ENCODE measurements at places on chromosomes 16 and 17. TPM values are rescaled to one million over a fixed set of nuclear protein-coding genes. Genes with fewer than 3 reads are reported as not detected.

Gene HOXB13
- total RNA-seq, result not detected

Gene CHST4
- not detected for total RNA-seq

- H3K4me3 ChIP-seq, result no peak overlapping the region
- peaks cover 19% of the 10 kb centered on the region for H3K4me1 ChIP-seq
- H3K27ac ChIP-seq, result no peak overlapping the region
- H3K27me3 ChIP-seq, result no peaks in the 10 kb centered on the region
- no peaks in the 10 kb centered on the region for H3K36me3 ChIP-seq
Observed at GRCh38 chr17:46009681-46010596, 10.9 kb downstream of the STH start.

DNA sequence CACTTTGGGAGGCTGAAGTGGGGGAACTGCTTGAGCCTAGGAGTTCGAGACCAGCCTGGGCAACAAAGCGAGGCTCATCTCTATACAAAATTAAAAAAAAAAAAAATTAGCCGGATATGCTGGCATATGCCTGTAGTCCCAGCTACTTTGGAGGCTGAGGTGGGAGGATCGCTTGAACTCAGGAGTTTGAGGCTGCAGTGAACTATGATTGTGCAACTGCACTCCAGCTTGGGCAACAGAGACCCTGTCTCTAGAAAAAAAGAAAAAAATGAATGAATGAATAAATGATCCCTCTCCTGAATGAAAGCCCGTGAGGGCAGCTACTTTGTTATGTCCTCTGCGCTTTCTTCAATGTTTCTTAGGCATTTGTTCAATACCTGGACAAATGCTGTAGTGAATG is 27.7 kb upstream of the DHX8 start:
- H3K4me3 ChIP-seq, result no peak overlapping the region
- no peak overlapping the region for H3K27ac ChIP-seq
- H3K36me3 ChIP-seq, result no peaks in the 10 kb centered on the region
- H3K4me1 ChIP-seq, result peaks cover 58% of the 10 kb centered on the region
- no peak for DNase-seq

DNA sequence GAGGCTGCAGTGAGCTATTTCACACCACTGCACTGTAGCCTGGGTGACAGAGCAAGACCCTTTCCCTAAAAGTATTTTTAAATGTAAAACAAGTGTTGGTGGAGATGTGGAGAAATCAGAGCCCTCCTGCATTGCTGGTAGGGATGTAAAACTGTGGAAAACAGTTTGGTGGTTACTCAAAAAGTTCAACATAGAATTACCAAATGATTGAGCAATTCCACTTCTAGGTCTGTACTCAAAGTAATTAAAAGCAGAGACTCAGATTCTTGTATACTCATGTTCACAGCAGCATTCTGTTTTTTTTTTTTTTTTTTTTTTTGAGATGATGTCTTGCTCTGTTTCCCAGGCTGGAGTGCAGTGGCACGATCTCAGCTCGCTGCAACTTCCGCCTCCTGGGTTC is 141.8 kb downstream of the PITPNC1 start:
- peaks cover 39% of the 10 kb centered on the region for H3K4me1 ChIP-seq
- no peak overlapping the region for H3K4me3 ChIP-seq
- no peak overlapping the region for H3K27ac ChIP-seq

Measured in esophagus squamous epithelium (tissue), 5 donors.